ENCODE measurements at places on chromosomes 12 and 14. TPM values are rescaled to one million over a fixed set of nuclear protein-coding genes. Genes with fewer than 3 reads are reported as not detected.

TSPAN11 gene
- 8.2 TPM for polyA plus RNA-seq

IAPP gene
- not detected for polyA plus RNA-seq

CCND2 gene
- polyA plus RNA-seq: 35.7 TPM

RILPL1 gene
- polyA plus RNA-seq: 9.4 TPM

WNT1 gene
- polyA plus RNA-seq: not detected

PPP1R1A gene
- polyA plus RNA-seq: 6.1 TPM

TRPV4 gene
- polyA plus RNA-seq: 6.2 TPM

CABP1 gene
- 4.5 TPM for polyA plus RNA-seq

TTC7B gene
- 23.7 TPM for polyA plus RNA-seq

IL31 gene
- polyA plus RNA-seq: not detected

BDKRB2 gene
- 0.21 TPM for polyA plus RNA-seq

SOS2 gene
- 1.6 TPM for polyA plus RNA-seq

KCNA1 gene
- polyA plus RNA-seq: 0.19 TPM

SMCO2 gene
- 0.11 TPM for polyA plus RNA-seq

RPGRIP1 gene
- 0.35 TPM for polyA plus RNA-seq

PRIMA1 gene
- 3.6 TPM for polyA plus RNA-seq

GALNT8 gene
- polyA plus RNA-seq: 4.7 TPM

PPM1A gene
- polyA plus RNA-seq: 6.6 TPM

PROX2 gene
- 0.03 TPM for polyA plus RNA-seq

ACSS3 gene
- polyA plus RNA-seq: 14.4 TPM

NYNRIN gene
- polyA plus RNA-seq: 15.2 TPM

ACRBP gene
- polyA plus RNA-seq: 5.2 TPM

HPD gene
- 0.28 TPM for polyA plus RNA-seq

ETFBKMT gene
- polyA plus RNA-seq: 0.69 TPM

SMCO3 gene
- polyA plus RNA-seq: not detected

INHBE gene
- polyA plus RNA-seq: 31.9 TPM

WSCD2 gene
- 0.99 TPM for polyA plus RNA-seq

PSMB11 gene
- polyA plus RNA-seq: not detected

POTEG gene
- not detected for polyA plus RNA-seq

NAV3 gene
- polyA plus RNA-seq: 0.41 TPM

MGP gene
- polyA plus RNA-seq: not detected
